ENCODE measurements at places on chromosomes 16 and 17.

DNA sequence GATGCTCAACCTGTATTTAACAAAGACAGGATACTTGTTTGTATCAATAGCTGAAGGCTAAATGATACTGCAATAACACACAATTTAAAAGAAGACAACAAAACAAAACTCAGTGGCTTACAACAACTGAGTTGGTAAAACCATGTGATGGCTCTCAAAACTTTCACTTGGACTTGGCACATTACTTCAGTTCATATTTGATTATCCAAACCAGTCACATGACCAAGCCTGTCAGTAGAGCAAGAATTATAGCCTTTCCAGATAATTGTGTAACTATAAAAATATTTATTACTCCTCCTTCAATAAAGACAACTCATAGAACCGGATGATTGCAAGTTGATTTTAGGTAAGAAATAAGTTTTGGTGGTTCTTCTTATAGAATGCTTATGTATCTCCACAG is 56.8 kb downstream of the NQO1 start:
- no peak overlapping the region for H3K4me3 ChIP-seq
- H3K27ac ChIP-seq = no peak overlapping the region
- no peak for DNase-seq

DNA sequence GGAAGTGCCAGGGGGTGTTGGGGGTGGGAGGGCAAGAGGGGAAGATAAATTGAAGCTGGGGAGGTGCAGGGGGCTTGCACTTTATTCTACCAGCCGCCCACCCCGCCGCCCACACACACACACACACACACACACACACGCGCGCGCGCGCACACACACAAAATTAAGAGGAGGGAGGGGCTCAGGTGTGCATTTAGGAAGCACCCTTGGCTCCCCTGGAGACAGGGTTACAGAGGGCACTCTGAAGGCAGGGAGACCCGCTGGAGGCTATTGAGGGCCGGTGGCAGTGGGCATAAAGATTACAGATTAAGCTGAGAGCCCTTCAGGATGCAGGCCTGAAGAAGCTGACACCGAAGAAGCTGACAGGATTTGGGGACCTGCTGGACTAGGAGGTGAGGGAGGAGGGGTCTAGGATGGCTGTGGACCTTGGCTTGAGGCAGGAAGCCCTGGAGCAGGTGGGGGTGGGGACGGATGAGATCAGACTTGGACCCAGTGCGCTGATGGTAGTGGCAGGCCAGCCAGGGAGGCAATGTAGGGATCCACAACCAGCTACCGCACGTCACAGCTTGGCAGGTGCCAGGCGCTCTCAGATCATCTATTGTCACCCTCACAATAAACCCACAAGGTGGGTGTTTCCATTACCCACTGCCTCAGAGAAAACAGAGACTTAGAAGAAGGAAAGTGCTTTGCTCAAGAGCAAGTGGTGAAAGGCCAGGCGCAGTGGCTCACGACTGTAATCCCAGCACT is 772 bp upstream of the SAMD14 start:
- H3K36me3 ChIP-seq = peaks cover 39% of the 10 kb centered on the region
- H3K27ac ChIP-seq = peak overlapping the region; percentile 19
- peaks cover 25% of the 10 kb centered on the region for H3K27me3 ChIP-seq
- peaks cover 22% of the 10 kb centered on the region for H3K4me1 ChIP-seq
- H3K4me3 ChIP-seq = peak overlapping the region; percentile 56

DNA sequence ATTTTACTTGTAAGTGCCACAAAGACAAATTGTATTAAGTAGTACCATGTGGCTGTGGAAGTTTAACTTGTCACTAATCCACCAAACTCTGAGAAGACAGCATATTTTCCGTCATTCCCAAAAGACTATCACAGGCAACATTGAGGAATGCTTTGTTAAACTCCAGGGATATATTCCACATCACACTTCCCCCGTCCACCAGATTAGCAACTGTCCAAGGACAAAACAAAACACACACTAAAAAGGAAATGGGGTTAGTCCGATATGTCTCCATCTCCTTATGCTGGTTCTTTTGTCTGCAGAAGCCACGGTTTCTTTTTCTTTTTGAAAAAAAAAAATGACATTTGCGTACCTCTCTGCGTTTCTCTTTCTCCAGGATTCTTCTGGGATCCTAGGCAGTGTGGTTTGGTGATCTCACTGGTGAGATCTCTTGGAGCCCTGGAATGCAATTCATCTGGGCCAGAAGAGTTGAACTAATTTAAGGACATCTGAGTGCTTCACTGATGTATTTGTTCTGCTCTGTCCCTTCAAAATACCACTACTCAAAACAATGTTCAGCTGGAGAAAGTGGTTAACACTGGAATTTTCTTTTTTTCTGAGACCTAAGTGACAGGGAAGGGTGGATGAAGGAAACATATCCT is 40.6 kb downstream of the PRKCB start:
- H3K4me1 ChIP-seq = peaks cover 55% of the 10 kb centered on the region
- peaks cover 9% of the 10 kb centered on the region for H3K36me3 ChIP-seq
- H3K27ac ChIP-seq = no peak overlapping the region
- H3K4me3 ChIP-seq = no peak overlapping the region
- no peaks in the 10 kb centered on the region for H3K27me3 ChIP-seq

- no peak overlapping the region for H3K27ac ChIP-seq
- peaks cover 3% of the 10 kb centered on the region for H3K27me3 ChIP-seq
- no peaks in the 10 kb centered on the region for H3K36me3 ChIP-seq
- no peaks in the 10 kb centered on the region for H3K4me1 ChIP-seq
These were observed 39.7 kb upstream of the IRX3 start for GRCh38 chr16:54326266-54326662.

DNA sequence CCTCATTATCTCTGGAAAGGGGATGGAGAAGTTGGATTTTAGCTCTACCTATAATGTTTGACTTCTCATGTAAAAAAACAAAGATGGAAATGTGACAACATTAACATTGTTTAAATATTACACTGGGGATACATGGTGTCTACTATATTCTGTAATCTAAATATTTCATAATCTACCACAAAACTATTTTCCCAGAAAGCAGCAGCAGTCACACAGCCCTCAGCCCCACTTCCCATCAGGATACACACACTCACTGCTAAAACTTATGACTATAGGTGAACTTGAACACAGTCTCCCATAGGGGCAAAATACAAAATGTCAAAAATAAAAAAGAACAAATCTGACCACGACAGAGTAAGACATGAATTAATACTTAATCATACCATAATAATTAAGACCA is 95.7 kb downstream of the KANSL1 start:
- peaks cover 23% of the 10 kb centered on the region for H3K36me3 ChIP-seq
- no peaks in the 10 kb centered on the region for H3K27me3 ChIP-seq
- no peak for DNase-seq
- H3K4me1 ChIP-seq = peaks cover 36% of the 10 kb centered on the region
- H3K4me3 ChIP-seq = no peak overlapping the region

Measured in activated T-helper 2 cell treated with anti-CD3 and anti-CD28 coated beads, Interferon-gamma antibody, Interleukin-2, Interleukin-4, amounts not matched to agents 10 μg/mL and 5 μg/mL and 100 μg/mL, durations not matched to agents 14 hours and 24 hours and 36 hours (primary cell).